ENCODE measurements at places on chromosomes 5 and 9.

GRCh38 chr5:150313501-150313900 lies 10.8 kb upstream of the ARSI start:
- DNase-seq = no peak

DNA sequence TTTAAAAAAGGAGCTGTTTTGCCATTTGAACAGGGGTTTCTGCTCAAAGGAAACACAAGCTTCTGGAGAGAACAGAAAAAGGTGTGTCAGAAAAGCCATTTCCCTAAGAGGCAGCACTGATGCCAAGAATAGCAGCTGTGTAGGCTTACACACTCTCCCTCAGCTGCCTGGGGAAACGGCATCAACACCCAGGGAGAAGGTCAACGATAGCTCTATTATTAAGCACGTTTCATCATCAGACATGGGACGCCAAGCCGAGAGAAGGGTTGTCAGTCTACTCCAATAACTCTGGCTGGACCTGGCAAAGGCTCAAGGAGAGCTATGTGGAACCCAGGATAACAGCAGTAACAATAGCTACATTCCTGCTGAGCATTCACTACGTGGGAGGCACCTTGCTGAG lies 314.2 kb downstream of the CDK5RAP2 start:
- no peak for DNase-seq

- no peak for DNase-seq
Observed at GRCh38 chr5:71872311-71872864, 153.3 kb downstream of the CARTPT start.

DNA sequence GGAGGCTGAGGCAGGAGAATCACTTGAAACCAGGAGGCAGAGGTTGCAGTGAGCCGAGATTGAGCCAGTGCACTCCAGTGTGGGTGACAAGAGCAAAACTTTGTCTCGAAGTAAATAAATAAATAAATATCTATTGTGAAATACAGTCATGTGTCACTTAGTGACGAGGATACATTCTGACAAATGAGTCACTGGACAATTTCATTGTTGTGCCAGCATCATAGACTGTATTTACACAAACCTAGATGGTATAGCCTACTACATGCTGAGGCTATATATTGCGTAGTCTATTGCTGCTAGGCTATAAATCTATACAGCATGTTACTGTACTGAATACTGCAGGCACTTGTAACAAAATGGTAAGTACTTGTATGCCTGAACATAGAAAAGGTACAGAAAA lies 61.1 kb upstream of the CCL21 start:
- no peak for DNase-seq

- no peak for DNase-seq
Observed at GRCh38 chr9:132040808-132041207, 38.9 kb downstream of the MED27 start.

DNA sequence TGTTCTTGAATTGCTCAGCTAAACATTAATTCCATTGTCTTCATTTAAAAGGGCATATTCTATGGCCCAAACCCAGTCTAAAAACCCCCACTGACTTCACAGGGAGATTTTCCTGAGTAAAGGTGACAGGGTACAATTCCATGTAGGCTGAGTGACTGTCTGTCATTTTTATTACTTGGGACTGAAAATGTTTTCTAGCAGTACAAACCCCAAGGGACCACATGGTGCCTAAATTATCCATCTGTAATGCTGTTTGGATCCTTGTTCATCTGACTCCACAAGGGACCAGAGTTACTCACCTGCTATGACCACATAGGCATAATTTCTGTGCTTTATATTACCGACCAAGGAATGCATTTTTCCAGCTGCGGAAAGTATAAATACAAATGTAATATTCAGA lies 349.1 kb downstream of the ZNF608 start:
- DNase-seq = no peak

DNA sequence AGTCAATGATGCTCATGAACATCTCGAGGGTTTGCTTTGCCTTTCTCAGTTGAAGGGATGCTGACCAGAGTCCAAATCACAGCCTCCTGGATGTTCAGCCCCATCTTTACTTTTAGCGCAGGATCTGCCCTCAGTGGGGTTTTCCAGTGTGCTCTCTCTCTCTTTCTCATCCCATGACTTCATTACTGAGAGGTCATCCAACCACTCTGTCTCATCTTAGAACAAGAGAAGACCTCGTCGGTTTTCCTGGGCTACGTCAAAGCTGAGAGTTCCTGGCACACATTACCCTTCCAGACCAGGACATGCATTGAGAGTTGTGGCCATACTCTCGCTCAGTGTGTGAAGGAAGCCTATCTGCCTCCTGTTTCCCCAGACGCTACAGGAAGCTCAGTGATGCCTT lies 47.3 kb downstream of the C9orf152 start:
- DNase-seq = no peak

- no peak for DNase-seq
Observed at GRCh38 chr9:73344060-73344459, 192.4 kb downstream of the ANXA1 start.

DNA sequence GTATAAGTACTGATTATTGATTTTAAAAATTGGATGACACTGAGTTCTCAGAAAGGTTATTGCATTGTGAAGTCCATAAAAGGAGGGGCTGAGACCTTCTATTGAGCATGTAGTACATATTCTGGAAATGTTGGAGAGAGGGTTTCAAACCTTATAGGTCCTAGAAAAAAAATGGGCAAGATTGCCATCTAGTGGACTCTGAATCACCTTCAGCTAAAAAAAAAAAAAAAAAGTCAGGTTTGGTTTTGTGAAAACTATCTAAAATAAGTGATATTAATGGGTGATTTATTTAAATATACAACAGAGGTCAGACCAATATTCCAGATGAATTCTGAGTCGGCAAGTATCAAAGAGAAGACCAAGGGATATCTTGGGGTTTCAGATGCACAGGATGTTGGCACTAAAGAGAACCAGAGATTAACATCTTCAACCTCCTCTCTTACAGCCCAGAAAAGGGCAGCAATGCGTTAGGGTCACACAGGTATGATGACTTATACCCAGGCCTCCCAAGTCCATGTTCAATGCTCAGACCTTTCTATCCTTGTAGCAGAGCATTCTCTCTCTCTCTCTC lies 109.8 kb upstream of the NMUR2 start:
- no peak for DNase-seq

DNA sequence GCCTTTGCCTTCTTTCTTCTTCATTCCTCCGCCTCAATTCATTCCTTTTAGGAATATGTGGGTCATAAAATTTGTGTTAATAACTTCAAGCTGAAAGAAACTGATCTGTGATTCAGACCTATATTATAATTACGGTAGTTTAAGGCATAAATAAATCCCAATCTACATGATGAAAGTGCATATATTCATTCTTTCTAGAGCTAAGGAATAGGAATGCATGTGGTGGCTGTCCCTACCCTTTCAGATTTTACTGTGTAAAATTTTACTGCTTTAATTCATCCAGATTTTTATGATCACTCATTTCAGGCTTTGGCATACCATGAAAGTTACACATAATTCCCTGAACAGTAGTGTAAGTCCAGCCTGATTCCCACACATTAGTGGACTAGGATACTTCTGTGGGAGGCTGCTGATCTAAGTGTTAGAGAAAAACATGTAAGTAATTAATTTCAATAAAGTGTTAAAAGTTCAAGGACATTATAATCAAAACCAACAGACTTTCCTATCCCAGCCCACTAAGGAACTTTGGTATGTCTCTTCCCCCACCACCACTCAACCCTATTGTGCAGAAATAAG lies 83.1 kb downstream of the HINT1 start:
- no peak for DNase-seq

DNA sequence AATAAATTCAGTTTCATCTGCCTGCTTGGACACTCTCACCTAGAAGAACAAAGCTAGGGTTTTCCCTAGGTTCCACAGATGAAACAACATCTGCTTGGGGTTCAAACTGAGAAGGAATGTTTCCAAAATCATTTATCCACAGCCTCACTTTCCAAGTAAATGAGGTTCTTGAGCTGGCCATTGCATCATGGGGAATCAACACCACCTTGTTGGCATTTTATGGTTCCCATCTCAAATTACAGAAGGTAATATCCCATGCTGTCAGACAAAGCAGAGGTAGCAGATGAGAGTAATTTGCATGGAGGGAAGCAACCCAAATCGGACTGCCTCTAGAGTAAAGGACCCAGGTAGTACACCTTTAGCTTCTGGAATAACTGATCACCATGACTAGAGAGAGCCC lies 10.5 kb upstream of the NR4A3 start:
- no peak for DNase-seq

DNA sequence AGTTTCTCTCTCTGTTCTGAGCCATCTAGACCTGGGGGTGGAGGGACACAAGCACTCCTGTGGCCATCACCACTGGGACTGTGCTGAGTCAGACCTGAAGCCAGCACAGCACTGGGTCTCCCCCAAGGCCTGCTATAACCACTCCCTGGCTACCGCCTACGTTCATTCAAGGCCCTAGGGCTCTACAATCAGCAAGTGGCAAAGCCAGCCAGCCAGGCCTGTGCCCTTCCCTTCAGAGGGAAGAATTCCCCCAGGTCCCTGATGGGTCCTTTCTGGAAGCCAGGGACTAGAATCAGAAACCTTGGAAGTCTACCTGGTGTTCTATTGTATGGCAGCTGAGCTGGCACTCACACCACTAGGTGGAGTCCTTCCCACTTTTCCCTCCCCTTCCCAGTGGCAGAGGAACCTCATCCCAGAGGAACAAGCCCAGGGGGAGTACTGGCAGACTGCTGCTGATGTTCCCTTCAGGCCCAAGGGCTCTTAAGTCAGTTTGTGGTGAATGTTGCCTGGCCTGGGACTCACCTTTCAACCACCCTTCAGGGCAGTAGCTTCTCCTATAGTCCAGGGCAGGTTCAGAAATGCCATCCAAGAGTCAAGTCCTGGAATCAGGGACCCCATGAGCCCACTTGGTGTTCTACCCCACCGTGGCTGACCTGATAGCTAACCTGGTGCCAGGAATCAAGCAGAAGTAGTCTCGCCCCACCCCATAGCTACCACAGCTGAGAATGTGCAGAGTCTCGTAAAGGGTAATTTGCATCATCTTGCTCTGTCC lies 20.0 kb downstream of the JMY start:
- no peak for DNase-seq

GRCh38 chr5:179901915-179902762 lies 5.6 kb downstream of the TBC1D9B start:
- no peak for DNase-seq

DNA sequence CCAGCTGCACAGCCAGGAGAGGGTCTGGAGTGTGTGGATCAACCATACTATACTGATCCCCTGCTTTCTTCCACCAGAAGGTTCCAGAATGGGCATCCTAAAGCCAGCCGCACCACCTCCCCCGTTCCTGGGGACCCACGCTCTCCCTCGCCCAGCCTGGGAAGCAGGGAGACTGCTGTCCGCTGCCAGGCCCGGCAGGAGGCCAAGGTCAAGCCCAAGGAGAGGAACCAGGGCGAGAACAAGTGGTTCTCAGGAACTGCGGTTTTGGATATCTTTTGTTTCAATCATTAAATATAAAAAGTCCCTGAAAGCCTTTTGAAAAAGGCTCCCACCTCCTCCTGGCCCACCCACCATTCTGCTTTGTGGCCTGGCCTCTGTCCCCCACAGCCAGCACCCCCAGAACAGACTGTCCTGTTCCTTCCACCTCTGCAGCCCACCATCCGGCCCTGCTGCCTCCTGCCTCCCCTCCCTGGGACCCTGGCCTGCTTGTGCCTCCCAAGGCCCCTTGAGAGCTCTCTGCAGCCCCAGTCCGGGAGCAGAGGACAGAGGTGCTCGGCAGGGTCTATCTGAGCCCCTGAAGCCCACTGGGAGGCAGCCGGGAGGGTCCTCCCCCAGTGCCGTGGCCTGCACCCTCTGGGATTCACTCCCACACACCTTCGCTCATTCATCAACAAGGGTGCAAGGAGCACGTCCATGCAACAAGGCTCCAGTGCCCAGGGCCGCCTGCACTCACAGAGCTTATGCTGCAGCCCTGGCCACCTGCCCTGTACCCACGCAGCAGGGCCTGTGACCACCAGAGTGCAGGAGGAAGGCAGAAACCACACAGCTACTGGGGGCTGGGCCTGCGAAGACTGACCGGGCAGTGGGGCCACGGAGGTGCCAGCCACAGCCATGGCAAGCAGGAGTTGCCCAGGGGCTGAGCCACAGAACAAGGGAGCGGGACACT lies 614 bp upstream of the LCN6 start:
- DNase-seq = no peak

- DNase-seq = no peak
Observed at GRCh38 chr5:2813678-2814077, 62.2 kb upstream of the IRX2 start.

- DNase-seq = no peak
Observed at GRCh38 chr5:122611406-122611805, 163.5 kb upstream of the SNX2 start.

DNA sequence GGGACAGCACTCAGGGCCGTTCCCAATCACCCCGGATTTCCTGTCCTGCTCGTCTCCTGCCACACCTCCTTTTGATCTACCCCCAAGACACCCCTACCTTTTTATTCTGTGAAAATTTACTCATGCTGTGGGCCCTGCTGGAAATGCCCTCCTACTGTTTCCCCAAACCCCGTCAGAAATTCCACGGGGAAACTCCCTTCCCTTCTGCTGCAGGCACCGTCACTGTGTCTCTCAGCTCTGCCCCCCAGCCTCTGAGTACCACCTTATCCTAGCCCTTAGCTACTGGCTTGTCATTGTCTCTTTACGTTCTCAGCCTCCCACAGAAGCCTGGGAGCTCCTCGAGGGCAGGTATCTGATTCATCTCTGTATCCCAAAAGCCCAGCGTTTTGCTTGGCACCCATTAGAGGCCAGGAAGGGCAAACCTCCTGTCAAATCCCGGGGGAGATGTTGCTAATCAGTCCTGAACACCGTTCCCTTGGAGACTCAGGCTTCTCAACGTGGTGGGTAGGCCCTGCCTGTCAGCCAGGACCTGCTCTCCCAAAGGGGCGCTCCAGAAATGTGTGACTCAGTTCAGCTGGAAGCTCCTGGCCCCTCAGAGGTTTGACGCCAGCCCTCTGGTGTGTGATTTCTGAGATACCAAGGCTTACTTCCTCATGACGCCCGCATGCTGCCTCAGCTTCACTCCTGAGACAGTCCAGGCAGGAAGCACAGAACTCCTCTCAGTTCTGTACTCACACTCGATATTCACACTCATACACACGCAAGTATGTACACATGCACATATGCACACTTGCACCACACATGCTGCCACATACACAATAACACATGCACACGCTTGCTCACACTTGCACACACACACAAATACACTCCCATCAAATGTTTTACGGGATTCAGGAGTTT lies 50.7 kb upstream of the GRHPR start:
- peak; percentile 63 for DNase-seq

DNA sequence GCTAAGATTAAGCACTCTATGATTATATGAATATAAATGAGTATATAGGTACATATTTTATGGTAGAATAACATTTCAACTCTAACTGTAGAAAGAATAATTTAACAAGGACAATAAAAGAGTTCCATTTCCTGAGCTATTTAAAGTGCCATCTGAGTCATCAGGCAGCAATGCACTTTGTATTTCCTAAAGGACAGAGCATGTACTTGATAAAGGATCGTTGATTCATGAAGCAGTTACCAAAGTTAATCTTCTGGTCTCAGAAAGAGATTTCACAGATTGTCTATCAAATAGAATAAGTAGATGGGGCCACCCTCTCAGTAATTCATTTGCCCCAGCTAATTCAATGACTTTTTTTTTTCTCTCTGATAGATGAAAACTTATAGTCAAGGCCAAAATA lies 747.8 kb downstream of the CDH18 start:
- no peak for DNase-seq
